ENCODE measurements at places on chromosomes 12 and 14.
A peak's percentile ranks its signal among the peaks of the same experiment; 100 is the strongest.

DNA sequence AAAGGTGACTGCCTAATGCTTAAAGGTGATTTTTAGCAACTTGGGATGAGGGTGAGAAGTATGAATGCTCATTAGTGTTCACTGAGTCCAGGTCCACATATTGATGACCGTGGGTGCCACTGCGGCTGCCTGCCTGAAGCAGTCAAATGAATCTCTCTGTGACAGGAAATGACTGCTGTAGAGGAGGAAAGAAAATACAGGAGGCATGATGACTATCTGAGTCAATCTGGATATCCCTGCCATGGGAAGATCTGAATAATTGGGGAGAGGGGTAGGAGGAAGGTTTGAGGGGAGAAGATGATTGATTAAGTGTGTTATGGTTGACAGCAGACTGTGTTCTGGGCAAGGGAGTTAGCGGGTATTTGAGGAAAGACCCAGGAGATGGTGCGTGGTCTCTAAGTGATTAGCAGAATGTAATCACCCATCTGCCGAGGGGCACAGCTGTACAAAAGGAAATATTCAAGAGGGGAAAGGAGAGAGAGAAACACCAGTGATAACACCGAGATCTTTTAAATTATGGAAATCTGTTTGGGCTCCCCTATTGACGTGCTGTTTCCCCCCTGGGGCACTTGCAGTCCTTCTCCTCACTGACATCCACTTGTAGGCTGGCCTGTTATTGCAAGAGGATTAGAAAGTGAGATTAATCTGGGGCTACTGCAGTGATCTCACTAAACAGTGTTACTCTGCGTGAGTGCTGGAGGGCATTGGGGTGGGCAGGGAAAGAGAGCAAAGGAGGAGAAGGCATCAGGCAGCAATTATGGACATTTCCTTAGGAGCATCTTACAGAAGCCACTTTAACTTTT is 97.7 kb downstream of the AKAP6 start:
- DNase-seq = no peak

- DNase-seq = no peak
These were observed 6.0 kb downstream of the PHETA1 start for GRCh38 chr12:111362687-111363475.

DNA sequence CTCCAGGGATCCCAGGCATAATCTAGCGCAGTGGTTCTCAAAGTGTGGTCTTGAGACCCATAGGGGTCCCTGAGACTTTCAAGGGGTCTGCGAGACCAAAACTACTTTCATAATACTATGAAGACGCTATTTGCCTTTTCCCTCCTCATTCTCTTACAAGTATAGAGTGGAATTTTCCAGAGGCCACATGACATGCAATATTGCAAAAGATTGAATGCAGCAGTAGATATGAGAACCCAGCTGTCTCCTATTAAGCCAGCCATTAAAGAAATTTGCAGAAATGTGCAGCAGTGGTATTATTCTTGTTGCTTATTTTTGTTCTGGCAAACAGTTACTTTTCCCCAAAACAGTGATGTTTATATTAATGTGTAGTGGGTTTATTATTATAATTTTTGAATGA is 62.8 kb downstream of the VWF start:
- DNase-seq = peak; percentile 50

GRCh38 chr14:59871166-59871495 is 555 bp upstream of the RTN1 start:
- no peak for DNase-seq

- no peak for DNase-seq
These were observed 165.4 kb downstream of the PAWR start for GRCh38 chr12:79525357-79525756.

GRCh38 chr14:72524295-72524629 is 369.6 kb downstream of the DPF3 start:
- no peak for DNase-seq

DNA sequence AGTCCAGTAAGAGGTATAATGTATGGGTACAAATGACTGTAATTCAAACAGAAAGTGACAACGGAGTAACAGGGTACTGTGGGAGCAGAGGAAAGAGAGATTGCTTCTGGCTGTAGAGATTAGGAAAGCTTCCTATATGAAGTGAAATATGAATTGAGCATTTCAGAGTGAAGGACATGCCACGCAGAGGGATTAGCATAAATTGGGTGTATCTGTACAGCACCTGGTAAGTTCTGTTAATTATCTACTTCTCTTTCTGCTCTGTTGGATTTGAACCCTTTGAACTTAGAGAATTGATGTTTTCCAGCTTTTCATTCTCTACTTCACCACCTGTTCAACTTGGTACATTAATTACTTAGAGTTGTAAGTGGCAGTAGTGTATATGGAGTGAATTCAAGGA is 8.8 kb downstream of the STK38L start:
- no peak for DNase-seq

- DNase-seq = no peak
These were observed 58.4 kb downstream of the PTPN21 start for GRCh38 chr14:88496414-88496813.

DNA sequence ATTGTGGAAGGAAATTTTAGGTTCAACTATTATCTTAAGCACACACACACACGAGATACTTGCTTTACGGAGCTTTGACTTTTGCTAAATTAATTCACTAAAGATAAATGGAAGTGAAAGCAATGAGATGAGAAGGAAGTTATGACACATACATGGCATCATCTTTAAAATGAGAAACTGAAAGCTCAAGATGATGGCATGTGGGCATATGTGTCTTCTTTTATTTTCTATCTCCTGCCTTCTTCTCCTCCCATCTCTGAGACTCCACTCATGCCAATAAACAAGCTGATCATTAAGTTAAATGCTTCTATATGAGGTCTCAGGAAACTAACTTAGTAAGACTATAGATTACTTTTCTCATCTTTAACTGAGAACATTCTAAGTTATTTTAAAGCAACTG is 216.7 kb downstream of the MED13L start:
- no peak for DNase-seq

GRCh38 chr14:101992708-101993107 is 28.3 kb downstream of the DYNC1H1 start:
- no peak for DNase-seq

DNA sequence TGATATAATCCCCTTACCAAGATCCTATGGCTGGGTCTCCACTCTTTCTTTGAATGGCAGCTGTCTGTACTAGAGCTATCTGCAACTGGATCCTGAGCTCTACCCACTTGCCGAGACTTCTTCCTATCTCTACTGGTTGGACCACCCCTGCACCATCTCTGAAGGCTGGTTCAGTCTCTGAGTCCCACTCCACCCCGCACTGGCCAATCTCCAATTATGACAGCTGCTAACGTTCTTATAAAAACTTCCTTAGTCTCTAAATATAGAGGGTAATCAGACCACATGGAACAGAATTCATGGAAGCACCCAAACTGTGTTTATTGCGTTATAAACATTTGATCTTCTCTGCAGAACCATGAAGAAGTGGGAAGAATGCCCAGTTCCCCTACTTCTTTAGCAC is 186.6 kb upstream of the EEA1 start:
- DNase-seq = no peak

DNA sequence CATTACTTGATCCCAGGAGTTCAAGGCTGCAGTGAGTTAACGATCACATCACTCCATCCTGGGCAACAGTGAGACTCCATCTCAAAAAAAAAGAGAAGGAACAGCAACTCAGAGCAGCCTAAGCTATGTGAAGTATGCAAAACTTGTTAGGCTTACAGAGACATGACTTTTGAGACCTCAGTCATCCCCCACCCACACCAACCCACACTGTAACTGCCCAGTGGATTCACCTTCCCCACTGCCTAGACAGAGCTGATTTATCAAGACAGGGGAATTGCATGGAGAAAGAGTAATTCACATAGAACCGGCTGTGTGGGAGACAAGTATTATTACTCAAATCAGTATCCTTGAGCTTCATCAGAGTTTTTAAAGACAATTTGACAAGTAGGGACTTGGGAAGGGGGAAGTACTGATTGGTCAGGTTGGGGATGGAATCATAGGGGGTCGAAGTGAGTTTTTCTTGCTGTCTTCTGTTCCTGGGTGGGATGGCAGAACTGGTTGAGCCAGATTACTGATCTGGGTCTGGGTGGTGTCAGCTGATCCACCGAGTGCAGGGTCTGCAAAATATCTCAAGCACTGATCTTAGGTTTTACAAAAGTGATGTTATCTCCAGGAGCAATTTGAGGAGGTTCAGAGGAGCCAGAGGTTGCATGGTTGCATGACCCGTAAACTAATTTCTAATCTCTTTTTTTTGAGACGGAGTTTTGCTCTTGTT is 6.2 kb upstream of the WDR89 start:
- DNase-seq = no peak

GRCh38 chr14:53368066-53368465 is 214.9 kb upstream of the DDHD1 start:
- DNase-seq = no peak

DNA sequence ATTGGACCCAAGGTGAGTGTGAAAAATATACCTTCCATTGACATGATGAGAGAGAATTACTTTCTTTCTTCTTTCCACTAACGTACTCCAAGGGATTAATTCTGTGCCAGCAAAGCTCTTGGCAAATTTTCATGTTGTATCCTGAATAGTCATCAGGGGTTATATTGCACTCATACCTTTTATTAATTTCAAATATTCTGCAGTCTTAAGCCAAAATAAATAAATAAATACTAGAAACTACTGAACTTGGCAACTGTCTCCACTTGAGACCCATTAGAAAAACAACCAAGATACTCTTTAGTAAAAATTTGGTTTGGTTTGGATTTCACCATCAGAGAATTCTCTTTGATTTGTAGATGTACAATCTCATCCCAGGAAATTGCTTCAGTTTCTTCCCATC is 22.1 kb upstream of the CLEC14A start:
- no peak for DNase-seq

GRCh38 chr12:50678650-50679365 is 85.1 kb upstream of the ATF1 start:
- DNase-seq = no peak

Data from BJ (cell line).